B cell (primary cell): ENCODE measurements at places on chromosomes 12 and 14.

DNA sequence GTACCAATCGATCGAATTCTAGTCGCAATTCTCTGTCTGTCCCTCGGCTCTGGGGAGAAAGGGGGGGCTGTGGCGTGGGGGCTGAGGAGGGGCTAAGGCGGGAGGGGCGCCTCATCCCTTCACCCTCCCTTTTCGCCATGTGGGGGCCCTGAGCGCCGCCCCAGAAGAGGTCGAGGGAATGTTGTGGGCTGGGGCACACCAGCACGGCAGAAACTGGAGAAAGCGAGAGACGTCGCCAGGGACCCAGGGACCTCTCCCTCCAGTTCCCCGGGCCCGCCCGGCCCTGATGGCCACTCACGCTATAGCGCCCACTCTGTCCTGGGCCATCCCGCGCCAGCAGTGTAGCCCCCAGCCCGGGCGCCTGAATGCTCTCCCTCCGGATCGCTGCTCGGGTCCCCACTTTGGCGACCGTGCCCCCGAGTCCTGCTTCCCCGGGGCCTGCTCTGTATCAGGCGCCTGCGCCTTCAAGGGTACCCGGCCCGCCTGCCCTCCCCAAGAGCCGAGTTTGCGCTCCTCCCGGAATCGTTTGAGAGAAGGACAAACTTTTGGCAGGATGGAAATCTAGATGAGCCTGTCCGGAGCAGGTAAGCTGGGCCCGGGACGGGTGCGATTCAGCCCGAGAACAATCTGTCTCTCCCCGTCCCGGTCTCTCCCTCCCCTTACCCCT lies 62.6 kb downstream of the SMUG1 start:
- peak; percentile 39 for DNase-seq

DNA sequence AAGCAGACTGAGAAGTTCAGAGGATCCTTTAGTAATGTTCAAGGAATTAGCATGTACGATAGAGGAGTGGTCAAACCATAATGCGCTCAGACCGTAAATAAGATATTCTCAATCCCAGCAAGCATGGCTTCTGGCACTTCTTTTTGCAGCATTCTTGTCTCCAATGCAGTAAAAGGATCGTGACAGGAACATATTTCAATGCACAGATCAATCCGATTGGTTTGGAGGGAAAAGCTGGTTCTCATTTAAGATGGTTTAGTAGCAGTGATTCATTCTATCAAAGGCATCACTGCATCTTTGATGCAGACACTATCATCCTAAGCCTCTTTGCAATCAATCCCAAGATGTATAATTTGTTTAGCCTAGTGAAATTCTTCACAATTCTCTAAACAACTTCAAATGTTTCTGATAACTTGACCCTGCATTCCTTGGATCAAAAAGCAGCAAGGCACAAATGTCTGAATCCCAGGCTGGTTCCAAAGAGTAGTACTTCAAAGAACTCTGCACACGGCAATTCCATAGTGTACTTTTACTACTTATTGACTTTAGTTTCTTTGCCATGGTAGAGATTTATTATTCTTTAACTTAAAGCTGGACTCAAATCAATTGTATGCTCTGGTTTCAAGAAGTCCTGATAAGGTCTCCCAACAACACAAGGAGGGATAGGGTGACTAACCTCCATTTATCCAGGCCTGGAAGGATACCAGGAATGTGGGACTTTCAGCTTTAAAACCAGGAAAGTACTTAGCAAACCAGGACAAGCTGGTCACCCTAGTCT lies 96.8 kb upstream of the MDM1 start:
- DNase-seq = no peak

DNA sequence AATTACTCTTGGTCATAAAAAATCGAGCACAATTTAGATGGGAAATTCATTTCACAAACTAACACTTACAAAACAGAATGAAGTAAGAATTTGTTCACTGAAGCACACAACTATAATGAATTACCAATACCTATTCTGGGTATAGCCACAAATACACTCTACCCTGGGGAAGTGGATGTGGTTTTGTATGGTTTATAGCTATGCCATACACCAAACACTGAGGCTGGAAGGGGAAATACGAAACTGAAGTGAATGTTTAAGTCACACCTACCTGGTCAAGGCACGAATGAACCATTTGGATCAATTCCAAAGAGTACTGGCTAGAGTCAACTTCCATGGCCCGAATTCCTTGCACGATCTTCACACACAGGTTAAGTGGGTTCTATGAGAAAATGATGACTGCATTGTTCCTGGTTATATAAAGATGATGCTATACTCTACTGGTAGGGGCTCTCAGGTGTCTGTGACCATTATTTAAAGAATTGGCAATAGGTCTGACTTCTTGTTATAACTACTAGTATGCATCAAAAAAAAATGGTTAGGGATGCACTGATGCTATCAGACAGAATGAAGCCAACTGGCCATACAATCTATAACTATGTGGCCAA lies 12.8 kb downstream of the NEK9 start:
- no peak for DNase-seq

DNA sequence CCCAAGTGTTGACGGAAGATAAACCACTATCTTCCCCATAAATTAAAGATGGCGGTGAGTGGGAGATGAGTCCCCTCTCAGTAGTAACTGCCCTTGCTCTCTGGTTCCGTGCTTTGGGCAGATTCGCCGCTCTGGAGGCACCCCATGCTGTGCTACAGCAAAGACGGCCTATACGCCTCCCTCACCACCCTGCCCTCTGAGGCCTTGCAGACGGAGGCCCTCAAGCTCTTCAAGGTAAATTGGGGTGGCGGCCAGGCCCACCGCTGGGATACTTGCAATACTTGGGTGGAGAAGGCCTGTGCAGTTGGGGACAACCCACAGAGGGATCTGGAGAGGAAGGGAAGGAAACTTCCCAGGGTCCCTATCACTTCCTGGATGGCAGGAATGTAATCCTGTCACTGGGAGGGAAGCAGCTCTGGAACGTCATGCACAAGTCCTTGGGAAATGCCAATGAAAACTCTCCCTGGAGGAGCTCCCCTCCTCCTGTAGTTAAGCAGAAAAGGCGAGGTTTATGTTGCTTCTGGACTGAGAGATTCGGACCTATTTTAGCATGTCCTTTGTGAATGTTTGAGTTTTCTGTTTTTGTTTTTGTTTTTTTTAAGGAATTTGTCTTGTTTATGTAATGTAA lies 22.8 kb downstream of the PIGH start:
- DNase-seq = no peak

DNA sequence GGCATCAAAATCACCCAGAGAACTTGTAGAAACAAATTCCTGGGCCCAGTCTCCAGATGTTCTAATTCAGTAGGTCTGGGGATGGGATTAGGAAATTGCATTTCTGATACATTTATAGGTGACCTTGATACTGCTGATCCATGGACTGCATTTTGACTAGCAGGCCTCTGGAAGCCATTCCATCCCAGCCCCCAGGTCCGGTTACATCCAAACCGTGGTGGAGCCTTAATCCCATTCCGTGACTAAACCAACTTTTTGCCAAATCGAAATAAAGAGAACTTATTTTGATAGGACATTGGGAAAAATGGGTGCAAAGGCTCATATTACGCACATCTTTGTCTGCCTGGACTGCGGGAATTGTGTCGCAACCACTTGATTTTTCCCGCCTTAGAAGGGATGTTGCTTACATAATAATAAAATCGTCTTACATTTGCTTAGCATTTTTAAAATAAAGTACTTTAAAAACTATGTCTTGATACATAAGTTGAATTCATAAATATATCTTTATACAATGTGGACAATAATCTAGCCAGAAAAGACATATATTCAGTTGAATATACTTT lies 5.8 kb upstream of the KCNA5 start:
- DNase-seq = no peak

GRCh38 chr12:79302162-79302814 lies 388.5 kb downstream of the PAWR start:
- DNase-seq = no peak
